ENCODE measurements at places on chromosomes 2 and 18. TPM values are rescaled to one million over a fixed set of nuclear protein-coding genes. Genes with fewer than 3 reads are reported as not detected.

DNA sequence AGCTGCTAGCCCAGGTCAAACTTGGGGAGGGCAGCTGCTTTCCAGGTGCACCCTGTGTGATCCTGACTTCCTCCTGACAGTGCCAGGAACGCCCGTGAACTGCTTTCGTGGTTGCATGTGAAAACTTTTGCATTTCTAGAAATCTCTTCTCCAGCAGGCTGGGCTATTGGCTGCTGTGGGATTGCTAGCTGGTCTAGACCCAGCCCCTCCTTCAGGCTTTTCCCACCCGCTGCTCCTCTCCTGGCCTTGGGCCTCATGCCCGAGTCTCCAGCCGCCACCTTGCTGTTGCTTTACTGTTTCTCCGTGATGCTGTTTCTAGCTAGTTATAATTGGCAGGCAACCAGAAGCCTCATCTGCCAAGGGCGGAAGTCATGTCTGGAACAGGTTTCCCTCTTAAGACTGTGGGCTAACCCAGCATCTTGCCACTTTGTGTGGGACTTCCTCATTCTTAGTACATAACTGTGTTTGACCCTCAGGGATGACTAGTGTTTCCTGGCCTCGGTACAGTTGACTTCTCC lies 27.0 kb upstream of the MGAT4A start:
- DNase-seq, result peak; percentile 71

DNA sequence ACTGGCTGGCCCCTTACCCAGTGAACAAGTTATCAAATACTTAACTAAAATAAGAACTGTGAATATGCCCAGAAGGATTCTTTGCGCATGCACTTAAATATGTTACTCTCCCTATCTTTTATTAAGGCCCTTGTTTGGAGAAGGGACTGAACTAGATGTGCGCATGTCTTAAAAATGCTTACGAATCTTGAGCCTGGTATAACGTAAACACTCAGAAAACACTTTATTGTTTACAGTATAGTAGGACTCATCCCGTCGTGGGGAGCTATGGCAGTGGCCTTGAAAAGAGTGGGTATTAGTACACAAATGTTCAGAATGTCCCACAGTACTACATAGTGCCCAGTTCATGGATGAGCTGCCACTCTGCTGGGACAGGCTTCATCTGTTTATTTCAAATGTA lies 75.9 kb upstream of the MAP4K3 start:
- no peak for DNase-seq

GRCh38 chr2:173874894-173875237 lies 90.3 kb downstream of the SP3 start:
- DNase-seq, result no peak

DNA sequence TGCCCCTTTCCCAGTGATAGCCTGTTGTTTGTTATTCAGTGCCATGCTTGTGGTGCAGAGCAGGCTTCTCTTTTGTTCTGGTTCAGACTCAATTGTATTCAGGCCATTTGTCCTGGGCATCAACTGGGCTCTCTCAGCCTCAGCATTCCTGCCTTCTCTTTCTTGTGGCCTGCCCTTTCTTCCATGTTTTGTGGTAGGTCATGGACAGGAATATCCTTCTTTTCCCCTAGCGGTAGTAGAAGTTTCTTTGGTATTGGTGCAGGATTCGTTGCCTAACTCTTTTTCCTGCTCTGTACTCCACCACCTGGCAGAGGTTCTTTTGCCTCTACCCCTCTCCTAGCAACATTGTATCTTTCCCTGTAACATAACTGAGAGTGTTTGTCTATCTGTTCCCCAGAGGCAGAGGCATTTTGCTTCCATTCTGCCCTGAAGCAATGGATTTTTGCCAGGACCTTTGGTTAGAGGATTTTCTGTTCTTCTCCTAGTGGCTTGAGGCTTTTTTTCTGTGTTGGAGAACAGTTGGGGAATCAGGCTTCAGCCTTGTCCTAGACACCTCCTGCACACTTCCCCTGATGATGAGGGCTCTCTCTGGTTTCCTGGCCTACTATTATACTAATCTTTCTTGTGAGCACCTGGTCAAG lies 68.5 kb downstream of the NCOA1 start:
- no peak for DNase-seq

The NMUR1 gene
- 0.50 TPM for total RNA-seq
